H4 (cell line): ENCODE measurements at places on chromosomes 7 and 10. TPM values are rescaled to one million over a fixed set of nuclear protein-coding genes. Genes with fewer than 3 reads are reported as not detected.

GRCh38 chr10:131930586-131931330 lies 29.9 kb downstream of the PPP2R2D start:
- DNase-seq, result no peak

- DNase-seq, result peak; percentile 96
Observed at GRCh38 chr7:3194501-3195141, 106.4 kb upstream of the SDK1 start.

- peak; percentile 98 for DNase-seq
Observed at GRCh38 chr7:36037121-36037662, 115.9 kb upstream of the EEPD1 start.

- DNase-seq, result no peak
Observed at GRCh38 chr10:62195675-62195926, 73.0 kb downstream of the RTKN2 start.

DNA sequence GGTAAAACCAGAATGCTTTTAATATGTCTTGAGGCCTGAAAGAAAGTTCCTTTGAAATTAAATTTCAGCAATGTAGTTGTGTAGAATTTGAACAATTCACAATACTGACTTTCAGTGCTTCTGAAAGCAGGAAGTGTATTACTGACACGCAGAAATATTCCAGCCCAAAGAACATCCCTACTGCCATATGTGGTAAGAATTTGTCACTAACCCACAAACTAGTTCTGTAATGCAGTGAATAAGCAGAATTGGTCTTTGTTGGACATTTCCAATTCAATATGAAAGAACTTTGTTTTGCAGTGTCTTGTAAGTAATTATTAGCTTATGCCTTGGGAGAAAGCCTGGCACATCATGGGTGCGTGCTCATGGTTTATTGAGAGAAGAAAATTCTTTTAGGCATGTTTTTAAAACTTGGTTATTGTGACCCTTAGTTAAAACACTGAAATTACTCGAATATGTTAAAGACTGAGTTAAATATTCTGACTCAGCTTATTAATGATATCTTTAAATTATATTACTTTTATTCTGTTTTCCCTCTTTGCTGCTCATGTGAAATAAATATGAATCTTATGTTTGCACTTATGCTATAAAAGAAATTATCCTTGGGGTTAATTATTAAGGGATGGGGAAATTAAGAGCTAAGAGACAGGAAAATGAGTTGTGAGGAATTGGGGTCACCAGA lies 33.4 kb downstream of the PTPN12 start:
- peak; percentile 86 for DNase-seq

GRCh38 chr7:106640368-106641141 lies 20.4 kb downstream of the CCDC71L start:
- peak; percentile 10 for DNase-seq

DNA sequence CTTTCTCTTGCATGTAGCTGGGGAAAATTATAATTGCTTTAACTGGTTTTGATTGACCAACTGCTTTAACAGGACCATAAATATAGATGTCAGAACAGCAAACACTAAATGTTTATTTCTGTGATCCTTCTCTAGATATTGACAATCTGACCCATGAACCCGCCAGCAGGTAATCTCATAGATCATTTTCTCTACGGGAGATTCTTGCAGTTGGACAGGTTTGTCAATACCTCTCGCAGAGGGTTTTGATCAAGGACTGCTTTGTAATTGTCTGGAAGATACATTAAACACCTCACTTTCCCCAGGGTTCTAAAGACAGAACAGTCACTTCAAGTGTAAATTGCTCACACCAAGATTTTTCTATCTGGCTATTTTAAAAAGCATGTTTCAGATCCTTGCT lies 235.8 kb upstream of the RHOBTB1 start:
- no peak for DNase-seq

- DNase-seq, result no peak
Observed at GRCh38 chr7:20035279-20035875, 181.8 kb downstream of the MACC1 start.

DNA sequence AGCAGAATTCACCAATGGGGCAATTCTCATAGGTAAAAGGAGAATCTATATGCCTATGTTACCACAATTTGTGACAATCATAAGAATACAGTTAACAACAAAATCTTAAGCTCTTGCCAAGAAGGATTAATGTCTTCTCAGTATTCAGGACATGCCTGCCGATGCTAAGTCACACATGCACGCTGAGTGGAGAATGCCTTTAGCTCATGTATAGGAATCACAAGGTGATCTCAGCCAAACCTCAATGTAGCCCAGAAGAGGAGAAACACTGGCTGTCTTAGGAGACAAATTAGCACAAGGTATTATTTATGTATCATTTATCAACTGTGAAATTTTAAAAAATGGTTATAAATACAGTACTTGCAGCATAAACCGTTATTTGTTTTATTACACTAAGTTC lies 2.7 kb downstream of the HTR7 start:
- no peak for DNase-seq

GRCh38 chr7:107937531-107937930 lies 46.5 kb downstream of the DLD start:
- no peak for DNase-seq

DNA sequence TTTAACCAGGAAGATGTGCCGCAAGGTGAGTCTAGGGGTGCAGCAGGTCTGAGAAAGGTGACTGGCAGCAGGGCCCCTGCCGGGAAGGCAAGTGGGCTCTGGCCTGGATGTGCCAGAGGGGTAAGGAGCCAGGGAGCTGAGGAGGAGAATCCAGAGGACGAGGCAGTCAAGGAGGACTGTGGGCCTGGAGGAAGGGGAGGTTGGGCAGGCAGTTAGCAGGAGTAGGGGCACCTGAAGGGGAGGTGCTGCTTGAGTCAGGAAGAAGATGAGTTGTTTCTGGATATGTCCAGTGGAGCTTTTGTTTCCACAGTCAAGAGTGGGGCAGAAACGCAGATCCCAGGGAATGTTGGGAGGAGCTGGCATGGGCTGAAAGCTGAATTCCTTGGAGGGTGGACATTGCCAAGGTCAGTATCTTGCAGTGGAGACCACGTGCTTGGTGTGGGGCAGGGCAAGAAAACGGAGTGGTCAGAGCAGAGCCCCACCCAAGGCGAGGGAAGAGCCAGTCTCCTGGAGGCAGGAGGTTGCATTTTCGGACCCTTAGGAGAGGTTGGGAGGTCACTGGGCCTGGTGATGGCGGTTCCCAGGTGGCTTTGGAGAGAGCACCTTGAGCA lies 34.0 kb downstream of the MINDY4 start:
- DNase-seq, result no peak

DNA sequence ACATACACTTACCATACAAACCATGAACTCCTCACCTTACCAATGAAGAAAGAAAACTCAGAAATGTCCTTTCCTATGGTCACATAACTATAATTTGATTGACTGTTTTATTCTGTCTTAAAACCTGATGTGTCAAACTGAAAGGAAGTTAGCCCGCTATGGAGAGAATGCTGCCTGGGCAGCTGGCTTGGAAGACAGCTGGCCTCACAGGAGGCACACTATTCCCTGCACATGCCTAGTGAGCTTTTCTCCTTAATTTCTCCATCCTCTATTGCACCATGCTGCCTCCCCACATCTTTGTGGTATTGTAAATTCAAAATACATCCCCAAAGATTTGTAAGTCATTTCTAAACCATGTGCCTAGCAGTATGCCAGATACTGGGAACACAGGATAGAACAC lies 163.3 kb downstream of the STK31 start:
- DNase-seq, result no peak

DNA sequence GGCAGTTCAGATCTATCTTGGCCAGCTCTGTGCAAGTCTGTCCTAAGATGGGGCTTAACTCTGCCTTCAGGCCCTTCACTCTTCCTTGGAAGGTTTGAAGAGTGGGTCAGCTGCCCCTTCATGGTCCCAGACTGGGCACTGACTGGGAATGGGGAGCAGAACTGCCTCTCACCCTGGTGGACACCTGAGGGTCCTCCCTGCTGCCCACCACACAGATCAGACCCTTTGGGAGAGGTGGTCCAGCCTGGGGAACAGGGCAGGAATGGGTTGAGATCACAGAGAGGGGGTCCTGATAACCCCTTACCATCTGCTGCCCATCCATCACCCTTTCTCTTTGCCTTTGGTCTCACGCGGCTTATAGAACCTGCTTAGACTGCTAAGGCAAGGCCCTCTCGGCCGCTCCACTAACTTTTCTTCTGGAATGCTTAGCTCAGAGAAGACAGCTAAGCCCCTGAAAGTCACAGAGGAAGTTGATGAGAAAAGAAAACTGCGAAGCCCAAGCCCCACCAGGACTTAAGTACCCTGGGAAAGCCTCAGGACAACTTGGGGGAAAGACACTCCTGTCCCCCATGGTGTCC lies 402 bp upstream of the CDHR1 start:
- no peak for DNase-seq

GRCh38 chr7:155216475-155217272 lies 81.0 kb upstream of the INSIG1 start:
- no peak for DNase-seq

DNA sequence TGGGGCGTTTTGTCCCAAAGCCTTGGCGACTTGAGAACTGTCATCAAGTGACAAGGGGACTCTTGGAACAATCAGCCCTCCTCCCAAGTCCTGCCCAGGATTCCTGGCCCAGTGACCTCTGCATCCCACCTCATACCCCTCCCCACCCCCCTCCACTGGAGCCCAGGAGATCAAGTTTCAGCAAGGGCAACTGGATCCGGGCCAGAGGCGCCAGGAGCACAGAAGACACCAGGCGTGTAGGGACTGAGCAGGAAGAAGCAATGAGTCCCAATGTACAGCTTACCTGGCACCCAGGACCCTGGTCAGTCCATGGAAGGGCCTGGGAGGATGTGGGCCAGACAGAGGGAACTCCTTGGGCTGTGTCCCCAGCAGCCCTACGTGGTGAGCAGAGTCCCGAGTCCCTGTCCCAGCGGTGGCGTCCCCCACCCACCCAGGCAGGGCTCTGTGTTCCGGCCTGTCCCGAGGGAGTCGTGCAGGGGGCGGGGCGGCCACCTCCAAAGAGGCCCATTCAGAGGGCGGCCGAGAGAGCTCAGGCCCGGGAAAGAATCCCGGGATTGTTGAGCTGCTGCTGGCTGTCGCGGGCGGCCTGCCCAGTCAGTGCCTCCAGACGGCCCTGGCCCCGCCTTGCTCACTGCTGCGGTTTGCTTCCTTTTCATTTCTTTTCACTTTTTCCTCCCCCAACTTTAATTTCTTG lies 254.1 kb downstream of the TNS3 start:
- peak; percentile 94 for DNase-seq

GRCh38 chr7:111803015-111803758 lies 240.9 kb upstream of the IMMP2L start:
- DNase-seq, result no peak

DNA sequence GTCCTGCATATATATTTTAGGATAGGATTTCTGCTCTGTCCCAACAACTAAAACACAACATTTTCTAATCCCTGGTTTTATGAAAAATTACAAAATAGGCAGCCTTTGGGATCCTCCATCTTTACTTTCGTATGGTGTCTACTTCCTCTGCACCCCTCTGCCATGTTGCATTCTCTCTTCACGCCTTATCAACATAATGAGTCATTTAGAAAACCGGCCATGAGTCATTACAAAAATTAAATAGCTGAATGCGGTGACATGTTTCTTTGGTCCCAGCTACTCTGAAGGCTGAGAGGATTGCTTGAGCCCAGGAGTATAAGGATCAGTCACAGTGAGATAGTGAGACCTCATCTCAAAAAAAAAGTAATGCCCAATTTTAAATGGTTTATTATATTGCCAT lies 148.1 kb upstream of the CELF2 start:
- DNase-seq, result peak; percentile 5

DNA sequence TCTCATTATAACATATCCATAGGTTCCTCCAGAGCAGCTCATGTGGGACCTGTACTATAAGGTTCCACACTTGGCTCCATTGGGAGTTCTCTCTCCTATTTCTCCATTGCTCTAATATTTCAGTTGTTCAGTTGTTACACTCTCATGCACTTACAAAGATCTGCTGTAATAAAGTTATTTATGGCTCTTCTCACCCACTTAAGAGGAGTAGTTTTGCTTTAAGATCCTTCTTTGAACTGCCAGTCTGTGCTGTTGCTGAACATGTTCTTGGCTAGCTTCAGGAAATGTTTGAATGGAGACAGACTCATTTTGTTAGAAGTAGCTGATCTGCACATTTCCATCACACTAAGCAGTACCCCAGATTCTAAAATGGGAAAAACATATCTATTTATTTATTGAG lies 250.1 kb downstream of the CDK14 start:
- DNase-seq, result no peak

DNA sequence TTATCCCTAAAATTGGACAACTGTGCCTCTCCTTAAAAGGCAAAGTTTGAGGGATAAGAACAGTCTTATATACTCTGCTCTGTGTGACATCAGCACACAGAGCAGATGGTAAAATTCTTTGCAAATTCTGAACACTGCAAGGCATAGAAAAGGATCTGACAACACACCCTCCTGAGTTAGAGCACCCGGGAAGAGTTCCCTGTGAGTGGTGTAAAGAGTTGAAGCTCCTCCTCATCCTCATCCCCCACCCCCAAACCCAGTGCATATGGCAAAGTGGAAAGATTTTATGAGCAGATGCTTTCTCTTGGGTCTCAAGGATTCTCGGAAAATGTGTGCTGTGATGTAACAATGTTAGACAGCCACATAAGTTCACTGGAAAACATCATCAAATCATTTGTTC lies 40.0 kb upstream of the DGKI start:
- no peak for DNase-seq

DNA sequence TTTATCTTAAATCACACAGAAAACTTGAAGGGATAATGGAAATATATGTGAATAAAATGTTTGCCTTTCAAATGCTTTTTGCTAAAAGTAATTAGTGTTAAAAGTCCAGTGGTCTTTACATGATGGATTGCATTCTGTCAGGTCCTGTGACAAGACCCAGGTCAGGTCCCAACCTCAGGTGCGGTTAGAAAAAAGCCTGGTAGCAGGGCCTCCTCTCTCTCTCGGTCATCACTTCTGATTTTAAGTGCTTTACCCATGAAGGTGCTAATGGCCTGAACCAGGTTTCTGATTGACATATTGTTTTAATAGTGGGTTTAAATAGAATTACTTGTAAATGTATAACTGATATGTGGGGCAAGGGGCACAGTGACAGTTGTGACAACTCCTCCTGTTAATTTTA lies 736.3 kb downstream of the POM121L12 start:
- DNase-seq, result no peak

GRCh38 chr10:95077556-95077955 lies 8.3 kb upstream of the CYP2C8 start:
- DNase-seq, result no peak

- peak; percentile 23 for DNase-seq
Observed at GRCh38 chr10:110081911-110082310, 74.1 kb downstream of the ADD3 start.

- DNase-seq, result no peak
Observed at GRCh38 chr7:87128861-87129267, 23.4 kb upstream of the DMTF1 start.

SYNPO2L gene
- total RNA-seq, result 0.02 TPM in 1 of 2 replicates, not detected in the other

ZDHHC6 gene
- total RNA-seq, result 25.7 and 36.0 TPM in 2 replicates

CYP3A5 gene
- total RNA-seq, result not detected in 2 replicates

CUL1 gene
- 48.0 and 56.0 TPM in 2 replicates for total RNA-seq

CNNM1 gene
- total RNA-seq, result not detected in 2 replicates

TUBAL3 gene
- total RNA-seq, result 0.25 TPM in 1 of 2 replicates, not detected in the other

PDLIM1 gene
- 25.0 and 42.5 TPM in 2 replicates for total RNA-seq

COL26A1 gene
- not detected in 2 replicates for total RNA-seq

CUZD1 gene
- 0.37 and 0.99 TPM in 2 replicates for total RNA-seq

BAMBI gene
- total RNA-seq, result 51.3 and 58.9 TPM in 2 replicates

OPALIN gene
- not detected in 2 replicates for total RNA-seq

C10orf67 gene
- not detected in 2 replicates for total RNA-seq

ACTR3C gene
- total RNA-seq, result 0.23 TPM in 1 of 2 replicates, not detected in the other

USP54 gene
- 16.6 and 19.1 TPM in 2 replicates for total RNA-seq

BBS9 gene
- 14.7 and 14.9 TPM in 2 replicates for total RNA-seq
